SIG-M5 (cell line): ENCODE measurements at places on chromosomes 1 and 21.
A peak's percentile ranks its signal among the peaks of the same experiment; 100 is the strongest.

GRCh38 chr21:36892201-36892600, 74.3 kb downstream of the HLCS start:
- no peak for DNase-seq

DNA sequence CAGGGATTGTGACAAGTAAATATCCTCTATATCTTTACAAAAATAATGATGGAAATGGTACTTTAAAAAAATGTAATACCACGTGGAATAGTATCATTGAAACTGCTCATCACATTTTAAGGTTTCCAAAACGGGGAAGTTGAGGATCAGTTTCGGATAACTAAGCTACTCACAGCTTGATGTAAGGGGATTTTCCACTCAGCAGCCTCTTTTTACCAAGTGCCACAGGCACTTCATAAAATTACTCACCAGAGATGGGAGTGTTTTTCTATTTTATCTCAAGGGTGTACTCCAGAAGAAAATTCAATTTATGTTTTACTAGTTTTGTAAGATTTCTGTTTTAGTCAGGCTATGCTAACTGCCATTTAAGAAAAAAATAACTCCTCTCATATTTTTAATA, 91.7 kb downstream of the TPR start:
- no peak for DNase-seq

- DNase-seq = no peak
Observed at GRCh38 chr1:53739109-53739681, at the start of gene GLIS1. Gene GLIS1 (minus strand): TSS chr1:53739164. CDS start chr1:53738064, 1,100 bp downstream.

DNA sequence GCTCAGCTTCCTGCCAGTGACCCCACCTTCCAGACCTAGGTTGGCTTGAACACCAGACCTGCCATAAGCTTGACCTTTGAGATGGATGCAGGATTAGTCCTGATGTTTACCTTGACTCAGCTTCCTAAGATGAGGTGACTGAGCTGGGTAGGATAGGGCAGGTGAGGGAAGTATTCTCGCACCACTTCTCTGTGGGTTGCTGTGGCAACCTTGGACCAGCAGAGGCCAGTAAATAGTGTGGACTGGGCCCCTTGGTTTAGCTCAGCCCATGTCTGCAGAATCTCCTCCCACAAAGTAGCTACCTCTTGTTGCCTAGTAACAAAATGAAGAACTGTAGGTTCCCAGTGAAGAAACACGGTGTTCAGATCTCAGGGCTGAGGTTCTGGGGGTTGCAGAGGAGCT, 8.4 kb downstream of the RPS6KA1 start:
- peak; percentile 80 for DNase-seq

GRCh38 chr1:233255145-233255544, 40.4 kb downstream of the PCNX2 start:
- no peak for DNase-seq

GRCh38 chr1:210437111-210437510, 108.4 kb downstream of the HHAT start:
- DNase-seq = no peak

DNA sequence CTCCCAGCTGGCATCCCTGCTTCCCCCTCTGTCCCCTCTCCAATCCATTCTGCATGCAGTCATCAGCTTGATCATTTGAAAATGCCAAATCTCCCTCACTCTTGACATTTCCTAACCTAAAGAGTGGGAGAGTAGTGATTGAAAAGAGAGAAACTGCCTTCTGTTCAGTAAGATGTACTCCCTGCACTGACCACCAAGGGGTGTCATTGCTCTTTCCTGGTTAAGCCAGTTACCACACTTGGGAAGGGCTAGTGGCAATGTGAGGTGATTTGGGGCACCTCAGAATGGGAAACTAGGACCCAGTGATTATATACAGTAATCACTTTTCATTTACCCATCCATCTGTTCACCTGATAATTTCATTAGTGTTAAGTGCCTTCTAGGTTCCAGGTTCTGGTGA, 6.9 kb upstream of the TMEM269 start:
- no peak for DNase-seq

DNA sequence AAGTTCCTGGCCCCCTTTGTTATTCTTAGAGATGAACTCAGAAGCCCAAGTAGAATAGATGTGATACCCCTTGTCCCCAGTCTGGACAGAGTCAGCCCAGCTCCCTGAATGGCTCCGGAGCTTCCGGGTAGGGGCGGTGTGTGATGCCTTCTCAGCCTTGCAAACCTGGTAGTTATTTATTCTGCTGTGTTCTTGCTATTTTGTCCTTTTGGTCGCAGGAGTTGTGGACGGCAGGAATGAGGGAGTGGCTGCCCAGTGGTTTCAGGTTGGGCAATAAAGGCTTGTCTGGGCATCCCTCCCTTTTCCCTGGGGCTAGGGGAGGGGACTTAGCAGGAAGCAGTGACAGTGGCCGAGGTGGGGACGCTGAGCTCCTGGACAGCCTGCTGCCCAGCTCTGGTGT, 2.8 kb downstream of the PTPRU start:
- no peak for DNase-seq
